ENCODE measurements at places on chromosomes 1 and 21.
A peak's percentile ranks its signal among the peaks of the same experiment; 100 is the strongest.

GRCh38 chr1:183293241-183293640, 107.2 kb downstream of the LAMC2 start:
- DNase-seq, result no peak

GRCh38 chr1:21308847-21309652, 18.8 kb upstream of the ECE1 start:
- DNase-seq, result no peak

DNA sequence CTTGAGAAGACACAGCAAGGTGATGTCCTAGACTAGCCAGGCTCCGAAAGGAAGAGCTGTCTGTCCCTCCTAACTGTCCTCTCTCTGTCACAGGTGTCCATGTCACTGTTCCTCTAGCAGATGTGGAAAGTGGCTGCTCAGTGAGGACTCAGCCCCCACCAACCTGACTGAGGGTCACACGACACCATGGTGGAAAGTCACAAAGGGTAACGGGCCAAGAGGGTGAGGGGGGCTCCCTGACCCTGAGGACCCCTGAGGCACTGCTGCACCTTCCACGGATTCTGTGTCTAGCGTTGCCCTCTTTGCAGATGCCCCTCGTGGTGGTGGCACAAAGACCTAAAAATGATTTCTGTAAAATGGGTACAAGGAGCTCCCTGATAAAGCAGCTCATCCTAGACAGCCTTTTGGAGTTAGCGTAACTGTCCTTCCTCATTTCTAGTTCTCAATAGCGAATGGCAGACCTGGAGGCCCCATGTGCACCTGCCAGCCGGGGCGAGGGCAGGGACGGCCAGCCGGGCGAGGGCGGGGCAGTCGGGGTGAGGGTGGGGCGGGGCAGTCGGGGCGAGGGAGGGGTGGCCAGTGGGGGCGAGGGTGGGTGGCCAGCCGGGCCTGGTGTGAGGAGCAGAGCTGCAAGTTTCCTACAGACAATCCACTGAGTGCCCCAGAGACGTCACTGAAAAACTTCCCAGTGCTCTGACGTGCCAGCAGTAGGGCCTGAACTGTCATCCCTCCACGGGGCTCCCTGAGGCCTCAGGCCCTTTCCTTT, 23.4 kb downstream of the POFUT2 start:
- DNase-seq, result no peak

- no peak for DNase-seq
Observed at GRCh38 chr1:24769656-24770651, 24.7 kb downstream of the CLIC4 start.

- DNase-seq, result no peak
Observed at GRCh38 chr21:34201001-34201400, 127.6 kb downstream of the MRPS6 start.

GRCh38 chr1:246632281-246633168, 66.3 kb downstream of the CNST start:
- no peak for DNase-seq

DNA sequence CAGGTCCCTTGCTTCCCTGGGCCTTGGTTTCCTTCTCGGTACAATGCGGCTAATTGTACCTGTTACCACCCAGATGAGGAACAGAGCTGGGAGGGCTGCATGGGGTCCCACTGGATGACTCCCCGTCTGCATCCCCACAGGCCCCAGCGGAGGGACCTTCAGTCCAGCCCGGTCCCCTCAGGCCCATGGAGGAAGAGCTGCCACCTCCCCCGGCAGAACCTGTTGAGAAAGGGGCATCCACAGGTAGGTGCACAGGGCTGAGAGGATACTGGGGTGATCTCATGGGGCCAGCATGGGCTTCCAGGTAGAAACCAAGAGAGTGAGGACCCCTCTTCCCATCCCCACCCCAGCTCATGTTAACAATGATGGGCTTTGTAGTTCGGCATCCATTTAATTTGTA, 9.8 kb downstream of the FBLIM1 start:
- DNase-seq, result no peak

DNA sequence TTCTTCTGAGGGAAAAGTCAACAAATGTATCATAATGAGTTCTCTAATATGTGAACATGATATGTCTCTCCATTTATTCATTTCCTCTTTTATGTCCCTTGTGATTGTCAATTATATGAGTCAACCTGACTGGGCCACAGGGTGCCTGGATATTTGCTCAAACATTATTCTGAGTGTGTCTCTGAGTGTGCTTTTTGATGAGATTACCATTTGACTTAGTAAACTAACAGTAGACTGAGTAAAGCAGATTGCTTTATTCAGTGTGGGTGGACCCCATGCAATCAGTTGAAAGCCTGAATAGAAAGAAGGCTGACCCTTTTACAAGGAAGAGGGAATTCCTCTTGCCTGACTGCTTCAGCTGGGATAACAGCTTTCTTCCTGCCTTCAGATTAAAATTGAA, 142.6 kb downstream of the SLC35F3 start:
- DNase-seq, result no peak

DNA sequence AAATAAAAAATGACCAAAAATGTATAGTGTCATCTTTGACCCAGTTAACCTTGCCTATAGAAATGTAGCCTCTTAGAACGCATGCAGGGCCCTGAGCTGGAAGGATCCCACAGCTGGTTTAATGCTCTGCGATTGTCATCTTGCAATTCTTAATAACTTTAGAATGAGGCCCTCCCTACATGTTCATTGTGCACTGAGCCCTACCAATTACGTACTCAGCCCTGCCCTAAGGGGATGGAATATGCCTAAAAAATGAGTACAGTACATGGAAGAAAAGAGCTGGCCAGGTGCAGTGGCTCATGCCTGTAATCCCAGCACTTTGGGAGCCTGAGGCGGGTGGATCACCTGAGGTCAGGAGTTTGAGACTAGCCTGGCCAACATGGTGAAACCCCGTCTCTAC, 57.8 kb upstream of the BCAR3 start:
- DNase-seq, result no peak

GRCh38 chr1:68812333-68812732, 315.5 kb upstream of the DEPDC1 start:
- DNase-seq, result no peak

DNA sequence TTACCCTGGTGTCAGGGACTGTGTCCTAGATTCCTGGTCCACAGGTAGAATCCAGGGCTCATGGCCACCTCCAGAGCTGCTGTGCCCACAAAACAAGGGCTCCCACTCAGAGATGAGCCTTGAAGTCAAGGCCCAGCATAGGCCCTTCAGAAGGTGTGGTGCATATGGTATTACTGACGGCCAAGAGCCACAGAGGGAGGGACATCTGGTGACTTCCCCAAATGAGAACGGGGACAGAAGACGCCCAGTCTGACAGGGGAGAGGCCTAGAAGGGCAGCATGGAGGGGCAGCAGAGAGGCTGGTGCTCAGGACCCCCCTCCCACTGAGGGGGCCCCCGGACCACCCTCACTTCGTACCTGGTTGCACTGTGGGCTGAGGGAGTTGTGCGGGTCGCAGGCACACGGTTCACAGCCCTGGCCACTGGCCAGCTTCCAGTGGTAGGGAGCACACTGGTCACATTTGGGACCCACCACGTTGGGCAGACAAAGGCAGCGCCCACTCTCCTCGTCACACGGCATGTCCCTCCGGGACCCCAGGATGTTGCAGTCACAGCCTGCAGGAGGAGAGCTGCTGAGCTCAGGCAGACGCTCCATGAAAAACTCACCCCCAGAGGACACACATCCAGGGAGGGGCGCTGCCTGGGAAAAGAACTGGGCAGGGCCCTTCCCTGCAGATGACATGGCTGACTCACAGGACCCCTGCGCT, 25.0 kb downstream of the LAMB3 start:
- no peak for DNase-seq

GRCh38 chr21:33042812-33043211, 17.1 kb downstream of the OLIG2 start:
- no peak for DNase-seq

- no peak for DNase-seq
Observed at GRCh38 chr21:36773995-36774394, 75.1 kb downstream of the SIM2 start.

- DNase-seq, result peak; percentile 15
Observed at GRCh38 chr1:228094432-228095016, 8.6 kb downstream of the C1orf35 start.

GRCh38 chr1:10693497-10694273, 102.8 kb downstream of the CASZ1 start:
- peak; percentile 76 for DNase-seq

- DNase-seq, result no peak
Observed at GRCh38 chr1:33364565-33364918, 43.6 kb upstream of the A3GALT2 start.

DNA sequence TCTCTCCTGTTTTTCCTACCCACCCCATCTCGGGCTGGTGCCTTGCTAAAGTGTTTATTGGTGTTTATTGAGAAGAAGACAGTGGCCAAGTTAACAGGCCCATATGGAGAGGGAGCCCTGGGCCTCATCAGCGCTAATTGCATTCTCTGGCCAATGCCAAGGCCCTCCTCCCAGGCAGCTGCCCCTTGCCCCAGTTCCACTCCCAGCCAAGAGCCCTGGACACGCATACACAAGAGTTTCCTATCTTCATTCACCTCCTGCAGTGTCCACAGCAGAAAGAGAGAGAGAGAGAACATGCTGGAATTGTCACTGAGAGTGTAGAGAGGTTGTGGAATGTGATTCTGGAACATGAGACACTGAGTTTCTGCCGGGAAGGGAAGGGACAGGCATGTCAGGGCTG, 25.4 kb upstream of the VWA5B1 start:
- no peak for DNase-seq

DNA sequence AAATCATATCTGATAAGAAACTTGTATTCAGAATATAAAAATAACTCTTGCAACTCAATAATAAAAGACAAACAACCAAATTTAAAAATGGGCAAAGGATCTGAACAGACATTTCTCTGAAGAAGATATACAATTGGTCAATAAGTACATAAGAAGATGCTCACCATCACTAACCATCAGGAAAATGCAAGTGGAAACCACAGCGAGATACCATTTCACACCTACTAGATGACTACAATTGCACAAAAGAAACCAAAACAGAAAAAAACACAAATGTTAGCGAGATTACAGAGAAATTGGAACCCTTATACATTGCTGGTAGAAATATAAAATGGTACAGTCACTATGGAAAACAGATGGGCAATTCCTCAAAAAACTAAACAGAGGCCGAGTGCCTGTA, 11.5 kb upstream of the ZNF683 start:
- DNase-seq, result no peak

DNA sequence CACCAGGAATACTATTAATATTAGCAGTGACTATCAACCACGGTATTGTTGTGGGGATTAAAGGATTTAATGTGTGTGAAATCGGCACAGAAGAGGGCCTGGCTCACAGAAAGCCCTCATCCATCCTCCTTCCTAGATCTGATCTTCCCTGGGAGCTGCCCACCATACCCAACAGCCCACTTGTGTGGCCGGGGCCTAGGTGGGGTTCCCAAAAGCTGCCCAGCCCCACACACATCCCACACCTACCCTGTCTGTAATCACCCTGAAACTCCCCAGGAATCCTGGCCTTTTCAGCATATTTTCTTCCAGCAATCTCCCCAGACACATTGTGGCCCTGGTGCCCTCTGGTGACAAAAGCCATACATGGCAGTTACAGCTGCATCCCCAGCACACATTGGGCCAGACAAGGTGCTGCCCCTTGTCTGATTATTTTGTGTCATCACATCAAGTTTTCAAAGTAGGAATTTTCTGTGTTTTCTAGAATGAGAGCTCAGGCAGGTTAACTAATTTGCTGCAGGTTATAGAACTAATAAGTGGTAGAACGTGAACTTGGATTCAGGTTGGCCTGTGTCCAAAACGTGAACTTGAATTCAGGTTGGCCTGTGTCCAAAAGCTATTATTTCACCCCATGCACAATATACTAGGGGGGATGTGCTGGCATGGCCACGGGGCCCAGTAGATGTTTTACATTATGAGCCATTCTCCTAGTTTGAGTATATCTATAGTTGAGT, 5.3 kb upstream of the SLC6A9 start:
- DNase-seq, result no peak

DNA sequence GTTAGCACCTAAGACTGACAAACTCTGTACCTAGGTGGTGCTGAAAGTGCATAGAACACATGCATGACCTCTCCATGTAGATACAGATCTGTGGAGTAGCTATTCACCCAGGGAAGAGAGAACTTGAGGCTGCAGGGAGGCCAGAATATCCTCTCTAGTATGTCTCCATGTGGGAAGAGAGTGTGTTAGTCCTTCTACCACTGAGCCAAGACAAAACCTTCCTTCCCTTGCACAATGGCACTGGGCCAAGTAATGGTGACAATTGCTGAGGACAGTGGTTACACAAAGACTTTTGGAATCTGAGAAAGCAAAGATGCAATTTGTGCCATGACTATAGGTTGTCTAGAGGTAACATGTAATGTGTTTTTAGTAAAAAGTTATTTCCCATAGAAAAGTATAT, 52.3 kb downstream of the C1orf198 start:
- DNase-seq, result no peak

DNA sequence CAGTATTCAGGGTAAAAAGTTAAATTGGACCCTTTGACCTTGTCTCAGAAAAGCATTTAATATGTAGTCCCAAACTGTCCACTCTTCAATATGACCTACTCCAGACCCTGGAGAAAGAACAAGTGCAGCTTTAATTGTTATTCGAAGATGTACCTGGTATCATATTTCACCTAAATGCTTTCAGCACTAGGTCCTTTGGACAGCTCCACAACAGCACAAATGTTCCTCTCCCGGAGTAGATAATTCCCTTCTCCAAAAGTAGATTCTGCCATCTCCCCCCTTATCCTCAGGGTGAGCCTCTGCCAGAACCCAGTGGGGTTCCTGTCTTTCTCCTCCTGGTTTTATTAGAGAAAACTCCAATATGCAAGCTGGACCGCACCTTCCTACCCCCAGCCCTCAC, 104.5 kb upstream of the AJAP1 start:
- DNase-seq, result no peak

GRCh38 chr1:237712082-237712481, 178.6 kb downstream of the ZP4 start:
- DNase-seq, result no peak

GRCh38 chr1:3568815-3569435, 42.4 kb downstream of the MEGF6 start:
- no peak for DNase-seq

DNA sequence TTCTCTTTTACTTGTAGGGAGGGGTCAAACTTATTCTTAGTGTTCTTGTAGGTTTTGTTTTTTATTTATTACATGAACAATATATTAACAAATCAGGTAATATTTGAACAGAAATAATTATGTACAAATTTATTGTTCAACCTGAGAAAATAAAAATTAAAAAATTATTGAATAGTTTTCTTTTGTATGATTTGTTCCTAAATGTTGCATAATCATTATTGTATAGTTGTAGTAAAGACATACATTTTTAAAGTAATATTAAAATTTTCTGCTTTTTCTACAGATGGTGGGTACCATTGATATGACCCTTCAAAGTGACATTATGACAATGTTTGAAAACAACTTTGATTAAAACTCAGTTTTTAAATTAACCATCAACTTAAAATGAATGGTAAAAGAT, 15.9 kb upstream of the EPHX4 start:
- no peak for DNase-seq

DNA sequence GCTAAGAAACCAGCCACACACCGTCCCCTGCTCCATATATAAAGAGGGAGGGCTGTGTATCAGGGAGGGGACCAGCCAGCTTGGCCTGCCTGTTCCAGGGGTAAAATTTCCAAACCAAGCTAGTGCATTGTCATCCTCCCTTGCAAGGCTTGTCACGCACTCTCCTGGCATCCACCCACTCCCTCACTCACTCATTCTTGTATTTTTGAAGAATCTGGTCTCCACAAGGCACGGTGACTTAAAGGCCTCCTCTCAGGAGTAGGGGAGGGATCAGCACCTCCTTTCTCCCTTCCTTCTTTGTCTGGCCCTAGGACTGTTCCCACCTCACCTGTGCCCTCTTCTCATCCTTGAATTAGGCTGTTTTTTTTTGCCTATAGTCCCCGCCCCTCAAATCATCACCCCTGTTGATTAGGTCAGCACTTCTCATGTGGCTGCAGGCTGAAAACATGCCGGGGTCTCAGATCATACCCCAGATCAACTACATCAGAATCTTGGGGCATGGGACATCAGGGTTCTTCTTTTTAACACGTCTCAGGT, 5.0 kb downstream of the ABCA4 start:
- DNase-seq, result no peak

Data from upper lobe of right lung (tissue), 1 donor.